ENCODE measurements at places on chromosomes 11 and 22.

GRCh38 chr11:75785187-75785586 is 16.6 kb downstream of the DGAT2 start:
- no peak for DNase-seq

- DNase-seq, result no peak
Observed at GRCh38 chr22:21972293-21972779, 10.3 kb downstream of the TOP3B start.

DNA sequence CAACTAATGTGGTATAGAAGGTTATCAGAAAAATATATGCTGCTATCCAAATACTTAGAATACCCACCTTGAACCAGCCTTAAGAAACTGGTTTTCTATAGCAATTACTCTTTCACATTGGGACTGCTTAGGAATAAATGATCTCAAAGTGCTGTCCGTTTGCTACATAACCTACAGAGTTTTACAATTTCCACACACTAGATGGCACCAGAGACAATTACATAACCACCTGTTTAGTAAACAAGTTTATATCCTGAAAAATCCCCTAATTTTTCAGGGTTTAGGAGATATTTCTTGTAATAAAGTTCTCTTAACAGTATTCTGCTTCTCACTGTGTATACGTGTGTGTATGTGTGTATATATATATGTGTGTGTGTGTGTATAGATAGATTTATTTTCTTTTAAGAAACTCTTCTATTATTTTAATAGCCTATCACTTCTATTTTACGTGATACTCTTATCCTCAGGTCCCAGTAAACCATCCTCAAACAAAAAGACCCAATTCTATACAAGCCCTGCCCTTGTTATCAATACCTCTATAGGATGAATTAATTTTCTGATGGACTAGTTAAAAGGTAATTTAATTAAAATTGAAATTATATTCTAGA is 6.7 kb upstream of the OR5I1 start:
- peak; percentile 9 for DNase-seq

GRCh38 chr11:121113611-121114010 is 12.6 kb downstream of the TECTA start:
- DNase-seq, result no peak

GRCh38 chr11:19420868-19421533 is 180.3 kb upstream of the E2F8 start:
- no peak for DNase-seq

GRCh38 chr11:94790661-94791180 is 22.6 kb downstream of the AMOTL1 start:
- no peak for DNase-seq

DNA sequence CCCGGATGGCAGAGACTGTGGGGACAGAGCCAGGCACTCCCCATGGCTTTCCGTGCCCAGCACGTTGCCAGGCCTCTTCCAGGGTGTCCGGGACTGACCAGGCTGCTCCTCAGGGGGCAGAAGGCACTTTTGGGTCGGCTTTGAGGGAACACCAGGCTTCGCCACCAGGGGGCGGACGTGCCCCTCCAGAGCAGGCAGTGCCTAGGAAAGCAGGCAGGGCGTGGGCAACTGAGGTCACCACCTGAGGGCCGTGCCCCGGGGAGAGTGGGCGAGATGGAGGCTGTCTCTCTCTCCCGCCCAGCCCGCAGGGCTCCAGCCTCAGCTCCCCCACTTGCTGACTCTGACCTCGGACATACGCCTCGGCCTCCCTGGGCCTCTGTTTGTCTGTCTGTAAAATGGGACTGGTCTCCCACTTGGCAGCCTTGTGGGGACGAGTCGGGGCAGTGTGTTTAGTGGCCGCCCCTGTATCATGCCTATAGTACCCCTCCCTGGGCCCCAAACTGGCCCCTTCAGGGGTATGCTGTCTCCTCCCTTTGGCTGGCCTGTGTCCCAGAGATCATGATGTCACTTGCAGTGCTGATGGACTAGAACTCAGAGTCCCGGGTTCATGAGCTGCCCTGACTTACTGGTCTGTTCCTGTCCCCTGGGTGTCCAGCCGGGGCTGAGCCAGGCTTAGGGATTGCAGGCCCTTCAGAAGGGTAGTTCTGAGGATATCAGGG is 4.4 kb upstream of the PRR5 start:
- peak; percentile 53 for DNase-seq

DNA sequence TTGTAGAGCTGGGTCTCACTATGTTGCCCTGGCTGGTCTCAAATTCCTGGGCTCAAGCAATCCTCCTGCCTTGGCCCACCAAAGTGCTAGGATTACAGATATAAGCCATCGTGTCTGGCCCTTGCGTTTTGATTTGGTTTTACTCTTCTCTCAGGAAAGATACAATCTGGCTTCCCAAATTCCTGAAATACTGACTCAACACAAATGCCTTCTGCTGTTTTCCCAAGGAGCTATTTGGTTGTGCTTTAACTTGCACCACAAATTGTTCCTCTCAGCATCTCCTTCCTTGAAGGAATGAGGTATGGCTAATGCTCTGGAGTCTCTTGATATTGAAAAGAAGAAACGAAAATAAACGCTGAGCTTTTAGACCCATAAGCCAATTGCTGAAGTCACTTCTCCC is 110.0 kb upstream of the PAX6 start:
- no peak for DNase-seq
